HT-29 (cell line): ENCODE measurements at places on chromosomes 5 and 9. TPM values are rescaled to one million over a fixed set of nuclear protein-coding genes. Genes with fewer than 3 reads are reported as not detected.

Gene BRD8
- total RNA-seq: 34.7 and 44.4 TPM in 2 replicates

Gene PCDHB16
- 0.05 and 0.69 TPM in 2 replicates for total RNA-seq

Gene DAB2IP
- 47.4 and 58.1 TPM in 2 replicates for total RNA-seq

Gene NOXA1
- total RNA-seq: 1.5 and 3.7 TPM in 2 replicates

Gene SAPCD2
- 217 and 239 TPM in 2 replicates for total RNA-seq

DNA sequence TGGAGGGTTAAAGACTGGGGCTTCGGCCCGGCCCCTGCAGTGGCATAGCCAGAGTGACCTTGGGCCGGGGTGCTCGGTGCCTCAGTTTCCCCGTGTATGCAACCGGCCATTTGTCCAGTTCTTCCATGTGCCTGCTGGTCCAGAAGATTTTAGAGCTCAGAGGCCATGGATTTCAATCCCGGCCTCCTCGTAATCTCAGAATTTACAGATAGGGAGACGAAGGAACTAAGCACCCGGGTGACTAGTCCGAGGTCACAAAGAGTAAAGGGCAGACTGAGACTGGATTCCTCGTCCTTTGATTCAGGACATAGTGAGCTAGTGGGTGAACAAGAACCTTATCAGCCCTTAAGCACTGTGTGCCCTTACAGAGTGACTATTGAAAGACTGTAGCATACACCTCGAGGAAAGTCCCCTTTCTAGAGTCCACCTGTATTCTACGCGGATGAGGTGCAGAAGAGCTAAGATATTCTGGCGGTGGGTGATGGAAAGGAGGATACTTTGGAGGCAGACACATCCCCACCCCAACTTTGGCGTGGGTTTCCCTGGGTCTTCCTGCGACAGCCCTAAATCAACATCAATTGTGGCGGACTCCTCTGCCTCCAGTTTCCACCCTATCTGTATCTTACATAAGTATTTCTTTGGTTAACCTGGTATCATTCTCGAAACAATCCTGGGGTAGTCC, 597 bp downstream of the SLC31A1 start:
- DNase-seq: peak; percentile 59

GRCh38 chr9:16255217-16255616, 615.3 kb downstream of the BNC2 start:
- no peak for DNase-seq

- no peak for DNase-seq
These were observed 128.1 kb downstream of the BARX1 start for GRCh38 chr9:93826905-93827544.

DNA sequence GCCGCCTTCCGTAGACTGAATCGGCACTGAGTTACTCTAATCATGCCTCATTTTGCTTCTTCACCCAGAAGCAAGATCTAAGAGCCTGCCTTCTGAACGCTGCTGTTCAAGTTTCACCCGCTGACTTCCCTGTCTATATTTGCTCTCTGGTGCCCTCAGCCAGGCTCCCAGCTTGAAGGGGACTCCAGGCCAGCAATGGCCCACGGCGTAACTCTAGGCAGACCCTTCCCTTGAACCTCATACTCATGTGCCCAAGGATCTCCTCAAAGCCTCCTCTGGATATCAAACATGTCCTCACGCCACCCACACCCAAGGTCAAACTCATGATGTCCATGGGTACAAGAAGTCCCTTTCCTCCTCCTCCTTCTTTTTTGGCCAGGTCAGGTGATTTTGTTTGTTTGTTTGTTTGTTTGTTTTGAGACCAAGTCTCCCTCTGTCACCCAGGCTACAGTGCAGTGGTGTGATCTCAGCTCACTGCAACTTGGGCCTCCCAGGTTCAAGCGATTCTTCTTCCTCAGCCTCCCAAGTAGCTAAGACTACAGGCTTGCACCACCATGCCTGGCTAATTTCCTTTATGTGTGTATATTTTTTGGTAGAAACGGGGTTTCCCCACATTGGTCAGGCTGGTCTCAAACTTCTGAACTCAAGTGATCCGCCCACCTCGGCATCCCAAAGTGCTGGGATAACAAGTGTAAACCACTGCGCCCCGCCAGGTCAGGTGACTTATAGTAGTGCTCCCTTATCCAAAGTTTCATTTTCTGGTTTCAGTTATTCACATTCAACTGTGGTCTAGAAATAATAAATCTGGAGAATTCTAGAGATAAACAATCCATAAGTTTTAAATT, 239.0 kb downstream of the SYK start:
- no peak for DNase-seq

DNA sequence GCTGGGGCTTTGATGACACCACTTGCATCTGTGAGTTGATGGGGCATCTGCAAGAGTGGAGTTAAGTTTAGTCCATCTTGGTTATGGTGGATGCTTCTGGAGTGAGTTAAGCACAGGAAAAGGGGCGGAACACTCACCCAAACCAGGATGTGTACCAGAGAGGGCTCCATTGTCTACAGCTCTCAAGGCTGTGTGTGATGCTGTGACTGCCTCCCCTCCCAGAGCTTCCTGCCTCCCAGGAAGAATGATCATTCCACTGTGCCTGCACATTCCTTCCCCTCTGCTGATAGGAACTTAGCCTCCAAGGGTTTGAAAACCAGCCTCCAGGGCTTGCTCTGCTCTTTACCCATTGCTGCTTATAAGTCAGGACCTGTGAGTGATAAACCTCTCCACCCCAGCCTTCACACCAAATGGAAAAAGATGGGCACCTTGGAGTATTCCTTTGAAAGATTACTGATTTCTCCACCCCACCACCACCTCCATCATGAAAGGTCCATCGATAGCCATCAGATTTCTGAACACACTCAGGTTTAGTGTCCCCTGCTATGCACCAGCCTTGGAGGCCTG, 160.1 kb upstream of the SPRY4 start:
- no peak for DNase-seq

DNA sequence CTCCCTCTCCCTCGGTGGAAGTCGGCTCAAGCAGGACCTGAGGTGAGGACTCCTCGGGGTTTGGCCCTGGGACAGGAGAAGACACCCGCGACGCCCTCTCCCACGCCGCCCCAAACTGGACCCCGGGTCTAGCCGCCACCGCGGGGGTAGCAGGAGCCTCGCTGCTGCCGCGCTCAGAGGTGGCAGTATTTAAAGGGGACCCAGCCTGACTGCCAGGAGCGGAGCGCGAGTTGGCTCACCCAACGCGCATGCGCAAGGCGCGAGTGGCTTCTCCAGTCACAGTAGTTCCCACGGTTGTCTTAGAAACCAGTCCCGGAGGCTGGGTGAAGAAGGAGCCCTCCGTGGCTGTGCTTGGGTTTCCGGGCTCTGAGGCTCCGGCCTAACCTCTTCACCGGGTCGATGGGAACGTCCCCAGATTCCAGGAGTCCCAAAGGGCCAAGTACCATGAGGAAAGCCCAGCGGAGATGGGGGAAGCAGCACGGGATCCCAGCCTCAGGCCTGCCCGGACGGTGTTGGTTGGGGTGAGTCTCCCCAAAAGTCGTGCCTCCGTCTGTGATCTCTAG, 477.8 kb downstream of the SPATA31A7 start:
- DNase-seq: no peak

DNA sequence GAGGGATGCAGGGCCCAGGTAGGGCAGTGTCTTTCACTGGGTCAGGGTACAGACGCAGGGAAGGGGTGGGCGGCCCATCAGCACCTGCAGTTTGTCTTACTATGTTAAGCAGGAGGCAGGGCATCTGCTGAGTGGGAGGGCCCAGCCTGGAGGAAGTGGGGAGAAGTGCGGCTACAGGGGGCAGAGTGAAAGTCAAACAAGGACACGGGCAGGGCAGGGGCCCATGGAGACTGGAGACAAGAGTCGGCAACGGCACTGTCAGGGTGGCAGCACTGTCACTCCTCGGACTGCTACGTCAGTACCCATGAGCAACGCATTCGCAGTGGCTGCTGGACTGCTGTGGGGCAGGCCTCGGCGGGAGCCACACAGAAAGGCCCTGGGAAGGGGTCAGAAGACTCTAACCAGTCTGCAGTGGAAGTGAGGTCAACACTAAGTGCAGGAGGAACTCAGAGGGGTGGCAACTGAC, 19.7 kb downstream of the CAMSAP1 start:
- no peak for DNase-seq

DNA sequence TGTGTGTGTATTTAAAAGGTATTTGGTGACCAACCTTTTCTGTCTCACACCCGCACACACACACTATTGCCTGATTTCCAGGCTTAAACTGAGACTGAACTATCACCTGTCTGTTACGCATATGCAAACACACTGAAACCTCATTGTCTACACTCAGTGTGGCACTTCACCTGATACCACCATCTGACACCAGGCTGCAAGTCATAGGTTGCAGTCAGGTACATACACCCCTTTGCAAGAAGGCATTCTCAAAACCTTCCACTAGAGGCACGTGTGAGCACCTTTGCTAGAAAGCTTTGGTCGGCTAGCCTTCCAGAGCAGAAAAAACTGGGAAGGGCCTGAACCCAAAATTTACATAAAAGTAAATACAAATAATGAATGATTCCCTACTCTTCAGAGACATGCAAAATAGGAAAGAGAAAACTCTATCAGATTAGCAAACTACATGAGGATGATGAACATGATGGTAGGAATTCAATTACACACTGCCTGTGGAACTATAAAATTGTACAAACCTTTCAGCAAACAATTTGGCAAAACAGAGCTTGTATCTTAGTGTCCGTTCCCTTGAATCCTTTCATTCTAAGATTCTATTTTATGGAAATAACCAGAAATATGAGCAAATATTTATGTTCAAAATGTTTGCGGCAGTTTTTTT, 5.9 kb upstream of the FOXD1 start:
- peak; percentile 93 for DNase-seq

DNA sequence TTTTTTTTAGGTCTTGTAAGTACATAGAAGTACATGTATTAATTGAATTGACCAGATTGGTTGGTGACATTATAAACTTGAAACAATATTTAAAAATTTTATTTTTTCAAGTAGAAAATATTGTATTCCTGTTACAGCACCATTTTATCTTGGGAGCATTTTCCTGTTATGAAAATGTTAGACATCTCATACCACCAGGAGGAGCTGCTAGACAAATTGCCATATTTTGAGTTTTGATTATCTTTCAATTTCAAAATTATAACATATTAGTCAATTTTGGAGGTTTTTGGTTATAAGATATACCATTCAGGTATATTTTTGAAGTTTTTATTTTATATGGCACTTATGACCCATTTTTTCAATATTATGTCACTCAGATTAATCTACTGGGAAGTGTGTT, 84.4 kb downstream of the CNTLN start:
- peak; percentile 21 for DNase-seq

DNA sequence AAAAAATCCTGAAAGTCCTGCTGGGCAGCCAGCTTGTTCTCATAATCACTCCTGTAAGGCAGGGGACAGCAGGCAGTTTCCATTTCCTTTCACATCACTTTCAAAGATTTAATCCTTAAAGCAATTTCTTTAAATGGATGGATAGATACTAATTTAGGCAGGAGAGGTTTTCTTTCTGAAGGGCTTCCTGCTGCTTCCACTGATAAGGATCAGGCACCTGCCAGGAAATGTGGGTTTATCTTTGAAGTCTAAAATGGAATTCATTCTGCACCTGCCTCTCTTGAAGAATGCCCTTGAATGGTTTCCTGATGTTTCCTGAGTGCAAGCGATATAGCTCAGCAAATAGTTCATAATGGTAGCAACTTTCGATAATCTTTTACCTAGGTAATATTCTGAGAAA, 64.5 kb downstream of the STARD4 start:
- no peak for DNase-seq

GRCh38 chr5:162473041-162473714, 405.6 kb downstream of the GABRG2 start:
- DNase-seq: no peak

DNA sequence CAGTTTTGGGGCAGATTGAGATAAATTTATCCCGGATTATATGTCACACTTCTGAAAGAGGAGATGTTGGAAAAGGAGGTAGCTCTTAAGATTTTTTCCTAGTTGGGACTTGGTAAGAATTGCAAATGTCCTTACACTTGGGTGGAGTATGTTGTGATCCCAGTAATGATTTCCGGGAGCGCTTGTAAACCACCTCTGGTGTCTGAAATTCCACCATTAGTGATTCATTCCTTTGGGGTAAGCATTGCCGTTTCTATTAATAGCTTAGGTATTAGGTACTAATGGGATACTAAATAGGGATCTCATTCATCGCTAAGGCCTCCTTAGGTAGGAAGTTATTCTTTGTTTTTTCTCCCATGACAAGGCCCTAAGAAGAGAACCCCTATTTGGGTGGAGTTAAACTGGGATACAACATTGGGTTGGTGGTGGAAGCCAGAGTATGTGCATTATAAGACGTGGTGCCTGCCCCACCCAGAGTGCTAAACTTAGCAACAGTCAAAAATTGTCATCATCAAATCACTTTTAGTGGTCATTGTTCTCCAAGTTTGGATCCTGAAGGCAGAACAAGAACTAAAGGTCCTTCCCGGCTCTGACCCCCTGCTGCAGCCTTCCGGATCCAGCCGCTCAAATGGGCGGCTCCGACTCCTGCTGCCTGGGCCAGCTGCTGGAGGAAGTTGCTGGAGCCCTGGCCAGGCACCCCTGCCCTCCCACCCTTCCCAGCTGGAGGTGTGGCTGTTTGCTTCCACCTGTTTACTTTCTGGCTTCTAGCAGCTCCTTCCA, 31.7 kb upstream of the DAB2IP start:
- peak; percentile 35 for DNase-seq

- no peak for DNase-seq
These were observed 25.7 kb downstream of the ZSWIM6 start for GRCh38 chr5:61357745-61358144.

GRCh38 chr5:116838011-116838536, 263.5 kb upstream of the SEMA6A start:
- DNase-seq: no peak

GRCh38 chr9:37033141-37033540, 927 bp downstream of the PAX5 start:
- no peak for DNase-seq

- no peak for DNase-seq
These were observed 138.6 kb downstream of the ARL15 start for GRCh38 chr5:54171645-54172384.

DNA sequence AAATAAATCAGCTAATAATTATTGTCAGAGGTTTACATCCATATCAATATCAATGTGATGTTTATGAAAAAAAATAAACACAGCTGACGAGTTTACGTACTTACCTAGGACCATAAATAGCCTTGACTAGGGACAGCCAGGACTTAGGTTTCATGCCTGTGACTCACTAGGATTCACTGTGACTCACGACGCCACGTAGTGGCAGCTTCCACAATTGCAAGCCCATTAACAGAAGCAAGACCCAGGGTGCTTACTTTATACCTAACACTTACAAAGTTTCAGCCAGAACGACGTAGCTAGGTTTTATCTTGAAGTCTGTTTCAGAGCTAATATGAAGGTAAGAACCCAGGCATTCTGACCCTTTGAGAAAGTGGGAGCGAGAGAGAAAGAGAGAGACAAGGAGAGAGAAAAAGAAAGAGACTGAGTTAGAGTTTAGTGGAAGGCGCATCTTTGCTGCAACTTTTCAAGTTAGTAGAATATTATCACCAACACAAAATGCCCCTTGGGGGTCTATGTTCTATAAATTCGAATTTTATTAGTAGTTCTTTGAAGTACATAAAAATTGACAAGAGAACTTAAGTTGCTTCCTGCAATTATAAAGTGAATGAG, 191.2 kb downstream of the GNA14 start:
- DNase-seq: peak; percentile 98

DNA sequence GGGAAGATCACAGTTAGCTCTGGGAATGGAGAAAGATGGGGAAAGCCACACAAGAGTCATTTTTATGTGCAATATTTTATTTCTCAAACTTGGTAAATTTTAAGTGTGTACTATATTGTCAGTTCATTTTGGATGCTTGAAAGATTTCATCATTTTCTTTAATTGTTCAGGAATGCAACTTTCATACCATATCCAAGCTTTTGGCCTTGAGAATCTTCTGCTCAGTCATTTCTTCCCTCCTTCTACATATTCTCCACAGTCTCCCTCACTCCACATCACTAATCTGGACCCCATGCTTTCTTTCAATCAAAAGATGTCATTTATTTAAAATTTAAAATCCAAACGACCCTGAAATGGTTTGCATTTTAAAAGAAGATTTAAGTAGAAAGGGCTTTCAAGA, 135.4 kb downstream of the FAM114A2 start:
- no peak for DNase-seq
